ENCODE measurements at places on chromosomes 12 and 14.

DNA sequence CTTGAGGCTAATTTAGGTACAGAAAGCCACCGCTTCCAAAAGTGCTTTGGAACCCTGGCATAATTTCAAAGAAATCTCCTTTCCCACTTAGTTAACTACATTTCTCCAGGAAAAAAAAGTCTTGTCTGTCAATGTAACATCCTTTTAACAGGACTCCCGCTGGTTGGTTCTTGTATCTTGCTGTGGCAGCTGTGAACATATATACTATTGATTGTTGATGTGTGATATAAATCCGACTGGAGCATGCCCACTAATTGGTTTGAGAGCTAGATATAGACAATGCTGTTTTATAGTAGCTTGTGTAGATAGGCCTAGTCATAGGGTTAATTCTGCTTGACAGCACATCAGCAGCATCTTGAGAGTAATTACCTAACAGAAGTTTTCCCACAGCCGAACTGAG is 89.6 kb downstream of the MSRB3 start:
- DNase-seq: no peak

DNA sequence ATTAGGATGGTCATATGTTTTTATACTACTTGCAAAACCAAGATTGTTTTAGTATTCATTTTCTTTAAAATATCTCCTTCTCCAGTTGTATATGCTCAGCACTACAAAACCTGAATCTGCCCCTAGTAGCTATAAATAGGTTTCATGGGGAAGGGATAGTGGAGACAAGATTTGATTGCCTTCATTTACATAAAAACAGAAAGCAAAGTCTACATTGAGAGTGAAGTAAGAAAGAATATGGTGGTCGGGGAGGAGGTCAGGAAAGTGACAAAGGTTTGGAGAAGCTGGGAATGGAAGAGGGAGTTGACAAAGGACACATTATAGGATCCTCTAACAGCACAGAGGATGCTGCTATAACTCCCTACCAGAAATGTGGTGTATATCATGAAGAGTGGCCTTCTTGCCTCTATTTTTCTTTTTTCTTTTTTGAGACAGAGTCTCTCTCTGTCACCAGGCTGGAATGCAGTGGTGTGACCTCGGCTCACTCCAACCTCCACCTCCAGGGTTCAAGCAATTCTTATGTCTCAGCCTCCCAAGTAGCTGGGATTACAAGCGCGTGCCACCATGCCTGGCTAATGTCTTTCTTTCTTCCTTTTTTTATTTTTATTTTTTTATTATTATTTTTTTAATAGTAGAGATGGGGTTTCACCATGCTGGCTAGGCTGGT is 6.6 kb upstream of the LRP6 start:
- no peak for DNase-seq

GRCh38 chr12:127648321-127648720 is 618.6 kb upstream of the TMEM132C start:
- no peak for DNase-seq

- DNase-seq: no peak
Measured at GRCh38 chr14:23445773-23446172, 10.3 kb upstream of the MYH7 start.

GRCh38 chr14:91142214-91142668 is 28.4 kb downstream of the DGLUCY start:
- DNase-seq: no peak

- DNase-seq: no peak
Measured at GRCh38 chr12:25743679-25744215, 190.7 kb upstream of the LMNTD1 start.

DNA sequence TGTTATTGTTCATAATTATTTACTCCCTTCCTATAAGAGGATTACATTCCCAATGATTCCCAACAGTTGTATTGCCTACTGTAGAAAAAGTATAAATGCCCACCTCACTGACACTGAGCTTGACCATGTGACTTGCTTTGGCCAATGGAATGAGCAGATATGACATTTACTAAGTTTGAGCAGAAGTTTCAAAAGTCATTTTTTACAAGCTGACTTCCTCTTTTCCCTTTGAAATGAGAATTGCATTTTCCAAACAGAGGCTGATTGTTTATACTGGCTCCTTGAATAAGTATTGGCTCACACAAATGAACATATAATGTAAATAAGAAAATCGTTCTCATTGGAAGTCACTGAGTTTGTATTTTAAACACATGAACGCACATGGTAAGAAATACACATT is 116.4 kb upstream of the LRFN5 start:
- no peak for DNase-seq

DNA sequence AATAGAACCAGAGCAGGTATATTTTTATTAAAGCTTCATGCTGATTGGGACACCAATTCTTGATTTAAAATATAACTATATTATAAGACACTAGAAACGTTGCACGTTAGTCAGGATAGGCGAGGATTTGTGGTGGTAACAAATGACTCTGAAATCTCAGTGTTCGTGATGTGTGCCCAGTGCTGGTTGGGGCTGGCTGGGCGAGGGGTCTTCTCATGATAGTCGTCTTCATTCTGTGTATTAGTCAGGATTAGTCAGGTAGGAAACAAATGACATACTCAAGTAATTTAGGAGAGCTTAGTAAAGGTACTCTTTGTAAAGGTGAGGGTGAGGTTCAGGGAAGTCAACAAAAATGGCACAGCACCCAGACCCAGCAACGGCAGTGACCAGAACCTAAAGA is 73.9 kb upstream of the HIF1A start:
- no peak for DNase-seq

GRCh38 chr14:73267474-73267873 is 30.2 kb downstream of the PAPLN start:
- no peak for DNase-seq

GRCh38 chr12:103503546-103504480 is 8.0 kb upstream of the C12orf42 start:
- no peak for DNase-seq

GRCh38 chr14:88380405-88380804 is 5.1 kb upstream of the SPATA7 start:
- no peak for DNase-seq

DNA sequence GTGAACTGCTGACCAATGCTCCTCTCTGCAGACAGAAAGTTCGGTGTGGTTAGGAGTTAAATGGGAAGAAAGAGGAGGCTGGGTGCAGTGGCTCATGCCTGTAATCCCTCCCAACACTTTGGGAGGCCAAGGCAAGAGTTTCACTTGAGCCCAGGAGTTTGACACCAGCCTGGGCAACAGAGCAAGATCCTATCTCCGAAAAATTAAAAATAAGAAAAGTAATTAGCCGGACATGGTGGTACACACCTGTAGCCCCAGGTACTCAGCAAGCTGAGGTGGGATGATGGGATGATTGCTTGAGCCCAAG is 19.0 kb downstream of the ATXN2 start:
- DNase-seq: no peak

- no peak for DNase-seq
Measured at GRCh38 chr12:75564398-75564797, 53.0 kb upstream of the KRR1 start.

- no peak for DNase-seq
Measured at GRCh38 chr12:6372403-6373003, 2.9 kb downstream of the SCNN1A start.

GRCh38 chr12:16165506-16165905 is 112.0 kb downstream of the SLC15A5 start:
- peak; percentile 2 for DNase-seq

- no peak for DNase-seq
Measured at GRCh38 chr12:47238669-47239114, 158.9 kb upstream of the AMIGO2 start.

DNA sequence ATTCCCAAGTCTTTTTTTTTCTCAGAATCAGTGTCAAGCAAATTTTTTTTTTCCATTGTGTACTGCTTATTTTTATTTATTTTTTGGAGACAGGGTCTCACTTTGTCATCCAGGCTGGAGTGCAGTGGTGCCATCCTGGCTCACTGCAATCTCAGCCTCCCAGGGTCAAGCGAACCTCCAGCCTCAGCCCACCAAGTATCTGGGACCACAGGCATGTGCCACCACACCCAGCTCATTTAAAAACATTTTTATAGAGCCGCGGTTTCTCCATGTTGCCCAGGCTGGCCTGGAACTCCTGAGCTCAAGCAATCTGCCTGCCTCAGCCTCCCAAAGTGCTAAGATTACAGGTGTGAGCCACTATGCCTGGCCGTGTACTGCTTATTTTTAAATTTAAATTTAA is 68.1 kb downstream of the TBC1D30 start:
- no peak for DNase-seq

- no peak for DNase-seq
Measured at GRCh38 chr12:72330301-72330700, 58.1 kb downstream of the TRHDE start.

DNA sequence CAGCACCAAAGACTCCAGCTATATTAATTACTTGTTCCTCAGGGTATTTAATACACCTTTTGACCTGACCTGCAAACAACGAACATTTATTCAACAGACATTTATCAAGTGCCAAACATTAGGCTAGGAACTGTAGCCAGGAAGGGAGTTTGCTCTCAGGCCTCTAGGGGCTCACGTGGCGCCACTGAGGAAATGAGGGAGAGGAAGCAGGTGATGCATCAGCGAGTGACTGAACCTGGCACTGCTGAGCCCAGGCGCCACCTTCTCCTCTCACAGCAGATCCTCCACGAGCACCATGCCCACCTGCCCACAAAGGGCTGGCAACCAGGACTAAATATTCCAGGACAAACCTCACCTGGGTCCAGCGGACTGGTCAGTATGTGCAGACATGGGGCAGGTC is 50.2 kb downstream of the SETD3 start:
- no peak for DNase-seq

DNA sequence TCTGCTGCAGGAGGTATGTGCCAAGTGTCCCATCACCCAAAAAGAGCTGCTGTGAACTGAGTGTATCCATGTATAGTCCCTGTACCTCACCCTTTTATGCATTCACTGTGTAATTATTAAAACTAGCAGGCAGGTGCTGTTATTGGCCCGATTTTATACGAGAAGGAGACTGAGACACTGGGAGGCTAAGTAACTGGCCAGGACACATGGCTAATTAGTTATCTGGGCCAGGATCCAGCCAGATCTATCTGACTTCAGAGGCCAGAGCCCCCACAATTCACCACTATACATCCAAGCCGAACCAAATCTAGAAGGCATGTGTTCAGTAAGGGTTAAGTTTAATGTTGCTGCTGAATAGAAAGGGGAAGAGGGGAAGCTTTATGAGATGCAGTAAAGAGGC is 73.4 kb downstream of the FRMD6 start:
- no peak for DNase-seq

DNA sequence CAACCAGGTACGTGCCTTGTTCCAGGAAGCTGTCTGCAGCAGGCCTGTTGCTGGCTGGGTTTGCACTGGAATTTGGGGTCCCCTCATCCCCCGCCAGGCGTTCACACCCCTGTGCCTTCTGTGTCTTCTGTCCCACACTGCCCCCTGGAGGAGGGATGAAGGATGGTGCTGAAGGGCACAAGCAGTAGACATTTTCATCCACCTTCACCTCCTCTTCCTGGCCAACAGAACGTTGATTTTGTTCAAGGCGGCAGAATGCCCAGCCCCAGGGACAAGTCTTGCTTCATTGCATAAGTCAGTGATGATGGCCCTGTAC is 122.1 kb downstream of the CALM1 start:
- DNase-seq: no peak

DNA sequence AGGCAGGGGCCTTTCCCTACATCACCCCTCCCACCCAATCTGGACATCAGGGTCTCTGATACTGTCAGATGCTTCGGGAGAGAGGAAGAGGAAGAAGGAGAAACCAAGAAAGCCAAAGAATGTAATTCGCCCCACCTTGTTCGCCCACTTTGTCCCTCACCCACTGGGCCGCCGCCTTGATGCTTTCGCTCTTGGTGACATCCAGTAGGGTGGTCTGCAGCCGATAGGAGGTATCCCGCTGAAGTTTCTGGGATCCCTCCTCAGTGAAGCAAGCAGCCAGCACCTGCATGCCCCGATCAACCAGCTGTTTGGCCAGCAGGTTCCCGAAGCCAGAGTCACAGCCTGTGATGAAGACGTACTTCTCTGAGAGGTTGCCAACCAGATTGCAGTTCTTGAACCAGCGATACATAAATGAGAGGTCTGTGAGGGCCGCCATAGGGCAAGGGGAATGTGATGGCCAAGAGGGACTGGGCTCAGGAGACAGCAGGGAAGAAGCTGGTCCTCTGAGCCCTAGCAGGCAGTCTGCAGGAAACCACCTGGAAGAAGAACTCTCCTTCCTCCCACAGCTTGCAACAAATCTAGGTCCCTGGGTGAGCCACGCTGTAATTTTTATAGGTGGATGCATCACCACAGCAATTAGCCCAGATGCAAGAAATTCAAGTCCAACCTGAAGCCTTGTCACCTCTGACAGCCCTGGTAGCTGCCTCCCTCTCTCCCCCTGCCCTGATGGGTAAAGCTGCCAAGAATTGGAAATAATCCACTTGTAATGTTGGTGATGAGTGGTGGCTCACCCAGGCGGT is at the start of gene SDR9C7:
SDR9C7 (minus strand) TSS at position 583 of the 800 bp plus-strand sequence; CDS start at position 436, 147 bp downstream.
- DNase-seq: no peak

- no peak for DNase-seq
Measured at GRCh38 chr14:100566119-100566518, 21.1 kb downstream of the BEGAIN start.

- no peak for DNase-seq
Measured at GRCh38 chr12:95227818-95228356, 10.3 kb downstream of the VEZT start.

DNA sequence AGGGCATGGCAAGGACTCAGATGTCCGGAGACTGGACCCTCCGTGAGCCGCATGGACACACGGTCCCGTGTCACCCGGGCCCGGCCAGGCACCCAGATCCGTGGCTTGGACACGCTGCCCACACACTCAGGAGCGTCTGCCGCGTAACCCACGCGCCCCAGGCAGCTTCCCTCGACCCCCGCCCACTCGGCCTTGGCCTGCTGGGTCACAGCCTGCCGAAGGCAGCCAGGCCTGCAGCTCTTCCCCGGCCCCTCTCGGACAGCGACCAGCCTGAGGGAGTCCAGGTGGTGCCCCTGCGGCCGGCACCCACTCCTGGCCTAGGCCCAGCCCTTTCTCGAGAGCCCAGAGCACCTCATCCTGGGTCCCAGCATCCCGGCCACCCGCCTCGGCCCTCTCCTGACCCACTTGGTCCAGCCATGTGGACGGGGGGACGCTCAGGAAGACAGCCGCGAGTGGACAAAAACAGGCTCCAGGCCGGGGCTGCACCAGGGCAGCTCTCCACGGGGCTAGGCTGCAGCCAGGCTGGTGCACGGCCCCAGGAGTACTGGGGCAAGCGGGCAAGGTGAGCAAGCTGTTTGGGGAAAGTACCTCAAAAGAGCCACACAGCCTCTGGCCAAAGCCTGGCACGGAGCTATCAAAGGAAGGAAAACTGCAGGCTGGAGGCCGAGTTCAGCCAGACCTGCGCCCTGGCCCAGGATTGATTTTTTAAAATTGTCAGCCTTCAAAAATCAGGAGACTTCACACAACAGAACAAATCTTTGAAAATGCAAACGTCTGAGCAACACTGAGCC is 6.5 kb downstream of the AKT1 start:
- DNase-seq: no peak

DNA sequence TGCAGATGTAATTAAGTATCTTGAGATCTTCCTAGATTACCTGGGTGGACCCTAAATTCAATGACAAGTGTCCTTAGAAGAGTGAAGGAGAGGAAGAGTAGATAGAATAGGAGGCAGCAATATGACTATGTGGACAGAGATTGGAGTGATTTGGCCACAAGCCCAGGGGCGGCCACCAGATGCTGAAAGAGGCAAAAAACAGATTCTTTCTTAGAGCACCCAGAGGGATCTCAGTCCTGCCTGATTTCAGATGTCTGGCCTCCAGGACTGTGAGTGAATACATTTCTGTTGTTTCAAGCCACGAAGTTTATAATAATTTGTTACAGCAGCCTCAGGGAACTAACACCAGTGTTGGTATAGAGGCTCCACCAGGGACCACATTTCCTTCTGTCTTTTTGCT is 67.3 kb downstream of the DACT1 start:
- no peak for DNase-seq

All from AG04450 (cell line).